ENCODE measurements at places on chromosomes 16 and 17. TPM values are rescaled to one million over a fixed set of nuclear protein-coding genes. Genes with fewer than 3 reads are reported as not detected.

DNA sequence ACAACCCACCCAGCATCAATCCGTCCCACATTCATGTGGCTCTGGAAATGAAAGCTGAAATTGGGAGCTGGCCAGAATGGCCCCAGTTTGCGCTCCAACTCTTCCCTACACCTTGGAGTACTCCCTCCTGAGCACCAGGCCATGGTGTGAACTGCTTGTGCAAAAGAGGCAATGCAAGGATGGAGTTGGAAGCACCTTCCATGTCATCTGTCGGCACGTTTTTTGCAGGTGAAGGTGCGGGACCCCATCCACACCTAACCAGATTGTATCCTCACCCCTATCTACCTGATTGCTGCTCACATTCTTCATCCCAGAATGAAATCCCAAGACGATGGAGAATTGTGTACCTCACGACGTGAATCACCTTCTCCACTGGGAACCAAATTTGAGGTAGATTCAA lies 136.6 kb upstream of the WSB1 start:
- no peak for DNase-seq

DNA sequence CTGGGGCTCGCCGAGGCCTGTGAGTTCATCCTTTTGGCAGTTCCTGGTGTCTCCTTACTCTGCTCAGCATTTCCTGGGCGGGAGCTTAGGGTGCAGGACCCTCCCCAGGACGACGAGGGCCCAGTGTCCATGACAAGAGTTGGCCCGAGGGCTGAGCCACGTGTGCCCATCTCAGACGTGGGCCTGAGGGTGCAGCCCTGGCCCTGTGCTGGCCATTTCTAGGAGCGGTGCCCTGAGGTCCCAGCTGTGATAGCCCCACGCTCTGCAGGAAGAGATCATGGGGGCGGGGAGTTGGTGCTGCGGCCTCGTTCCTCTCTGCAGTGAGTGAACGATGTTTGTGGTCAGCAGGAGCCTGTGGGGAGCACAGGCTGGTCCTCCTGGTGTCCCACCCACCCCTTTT lies 6.0 kb upstream of the MC1R start:
- no peak for DNase-seq

Gene AANAT
- polyA plus RNA-seq: not detected

- no peak for DNase-seq
Measured at GRCh38 chr17:42686520-42687128, 4.3 kb downstream of the CNTNAP1 start.

DNA sequence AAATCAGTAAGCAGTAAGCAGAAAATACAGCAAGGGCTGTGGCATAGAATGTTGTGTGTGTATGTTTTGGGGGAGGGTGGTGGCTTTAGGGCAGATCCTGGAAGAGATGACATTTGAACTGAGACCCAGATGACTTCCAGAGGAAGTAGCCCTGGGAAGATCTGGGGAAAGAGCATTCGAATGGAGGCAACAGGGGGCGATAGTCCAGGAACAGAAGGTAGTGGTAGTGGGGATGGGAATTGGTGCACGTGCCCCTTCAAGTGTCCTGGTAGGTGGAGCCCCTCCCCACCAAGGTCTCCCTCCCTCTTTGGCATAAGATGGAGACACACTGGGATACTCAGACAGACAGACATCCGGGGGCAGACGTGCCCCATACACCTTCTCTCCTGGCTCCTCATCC lies 14.1 kb downstream of the ARHGEF15 start:
- DNase-seq: no peak

DNA sequence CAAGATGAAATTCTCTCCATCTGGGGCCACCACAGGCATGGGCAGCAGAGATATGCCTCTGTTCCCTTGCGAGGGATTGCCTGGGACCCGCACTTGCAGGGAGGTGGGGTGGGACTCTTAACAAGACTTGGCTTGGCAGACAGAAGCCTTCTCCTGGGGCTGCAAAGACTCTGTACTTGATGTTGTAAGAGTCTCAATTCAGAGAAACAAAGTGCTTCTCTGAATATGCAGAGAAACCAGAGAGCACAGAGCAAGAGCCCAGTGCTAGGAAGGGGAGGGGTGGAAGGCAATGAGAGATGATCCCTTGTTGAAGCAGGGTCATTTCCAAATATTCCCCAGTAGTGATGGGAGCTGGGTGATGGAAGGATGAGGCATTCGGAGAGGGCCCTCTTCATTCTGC lies 2.2 kb downstream of the MMP28 start:
- no peak for DNase-seq

DNA sequence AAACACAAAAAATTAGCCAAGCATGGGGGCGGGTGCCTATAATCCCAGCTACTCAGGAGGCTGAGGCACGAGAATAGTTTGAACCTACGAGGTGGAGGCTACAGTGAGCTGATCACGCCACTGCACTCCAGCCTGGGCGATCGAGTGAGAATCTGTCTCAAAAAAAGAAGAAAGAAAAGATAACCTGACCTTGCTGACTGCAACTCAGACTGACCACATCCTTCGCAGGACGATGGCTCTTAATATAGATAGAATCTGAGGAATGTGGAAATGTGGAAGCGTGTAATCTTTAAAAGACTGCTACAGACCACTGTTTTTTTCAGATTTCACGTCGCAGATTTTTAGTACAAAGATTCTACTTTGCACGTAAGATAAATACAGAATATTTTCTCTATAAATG lies 37.8 kb downstream of the KLHDC4 start:
- DNase-seq: no peak

DNA sequence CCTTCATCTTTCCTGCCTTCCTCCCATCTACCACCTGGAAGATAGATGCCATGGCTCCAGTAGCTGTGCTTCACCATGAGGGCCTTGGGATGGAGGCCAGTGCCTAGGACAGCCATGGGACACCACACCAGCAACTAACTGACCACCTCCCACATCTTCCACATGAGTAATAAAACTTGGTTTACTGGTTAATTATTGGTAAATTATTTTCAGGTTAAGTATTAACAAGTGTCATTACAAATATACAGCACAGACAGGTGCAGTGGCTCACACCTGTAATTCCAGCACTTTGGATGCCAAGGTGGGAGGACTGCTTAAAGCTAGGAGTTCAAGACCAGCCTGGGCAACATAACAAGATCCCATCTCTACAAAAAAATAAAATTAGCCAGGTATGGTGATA lies 14.0 kb downstream of the CDIP1 start:
- DNase-seq: no peak

DNA sequence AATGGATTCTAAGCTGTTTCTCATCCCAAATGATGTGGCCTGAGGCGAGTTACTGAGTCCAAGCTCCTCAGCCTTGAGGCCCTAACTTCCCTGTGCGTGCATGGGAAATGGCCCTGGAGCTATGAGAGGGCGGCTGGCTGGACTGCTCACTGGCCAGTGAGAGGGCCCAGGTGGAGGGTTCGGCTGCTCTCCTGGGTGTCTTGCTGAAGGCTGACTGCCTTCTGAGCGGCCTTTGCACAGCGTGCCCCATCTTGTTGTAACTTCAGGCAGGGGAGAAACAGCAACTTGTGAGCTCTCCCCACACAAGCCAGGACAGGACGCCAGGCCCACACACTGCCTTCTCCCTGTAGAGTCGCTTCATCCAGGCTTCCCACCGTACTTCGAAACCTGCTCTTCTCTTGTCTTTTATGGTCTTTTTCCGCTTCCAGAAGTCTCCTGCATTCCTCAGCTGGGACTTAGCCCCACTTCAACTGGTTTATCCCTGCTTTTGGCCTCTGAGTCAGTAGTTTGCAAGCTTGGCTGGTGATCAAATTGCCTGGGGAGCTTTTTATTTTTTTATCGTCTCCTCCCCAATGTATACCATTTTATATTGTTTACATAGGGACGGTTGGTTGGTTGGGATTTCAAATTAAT lies 13.3 kb downstream of the CDH3 start:
- no peak for DNase-seq

Gene CCL4
- polyA plus RNA-seq: 2.0 TPM

DNA sequence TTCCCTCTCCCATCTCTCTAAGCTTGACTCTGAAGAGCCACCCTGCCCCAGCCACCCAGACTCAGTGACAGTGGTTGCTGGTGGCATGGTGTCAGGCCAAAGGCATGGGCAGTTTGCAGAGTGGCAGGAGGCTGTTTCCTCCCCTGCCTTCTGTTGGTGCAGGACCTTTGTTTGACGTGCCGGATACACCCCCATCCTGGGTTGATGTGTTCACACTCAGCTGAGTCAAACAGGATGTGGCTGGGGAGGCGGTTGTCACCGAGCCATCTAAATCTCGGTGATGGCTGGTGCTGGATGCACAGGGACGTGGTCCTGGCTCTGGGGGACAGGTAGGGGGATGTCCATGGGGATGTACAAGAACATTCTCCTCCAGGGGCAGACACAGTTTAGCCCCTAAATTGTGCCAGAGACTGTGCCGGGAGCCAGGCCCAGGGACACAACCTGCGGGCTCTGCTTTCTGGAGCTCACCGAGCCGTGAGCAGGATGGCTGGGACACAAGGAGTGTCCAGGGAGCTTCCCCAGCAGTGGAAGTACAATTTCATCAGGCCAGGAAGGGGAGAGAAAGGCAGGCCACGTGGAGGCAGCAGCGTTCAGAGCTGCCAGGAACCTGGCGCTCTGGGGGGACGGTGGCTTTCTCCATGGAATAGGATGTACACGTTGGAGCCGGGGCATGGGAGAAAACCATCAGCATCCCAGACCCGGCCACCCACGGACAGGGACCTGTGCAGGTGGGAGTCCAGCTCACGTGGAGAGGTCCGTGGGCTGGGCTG lies 264.2 kb downstream of the SEC14L1 start:
- no peak for DNase-seq

DNA sequence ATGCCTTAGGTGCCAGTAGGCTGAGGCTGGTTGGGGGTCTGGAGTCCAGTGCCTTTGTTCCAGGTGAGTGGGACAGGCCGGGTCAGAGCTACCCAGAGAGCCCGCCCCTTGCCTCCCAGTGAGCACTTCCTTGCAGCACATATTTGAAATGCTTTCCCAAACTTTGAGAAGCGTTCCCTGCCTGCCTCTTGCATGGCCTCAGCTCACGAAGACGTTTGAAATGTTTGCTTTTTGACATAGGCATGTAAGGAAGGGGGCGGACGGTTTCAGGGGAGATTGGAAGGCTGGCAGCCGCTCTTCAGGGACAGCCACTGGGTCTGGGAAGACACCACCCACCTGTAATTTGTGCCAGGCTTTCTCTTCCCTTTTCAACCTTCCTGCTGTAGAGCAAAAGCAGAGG lies 5.1 kb upstream of the FOXL1 start:
- no peak for DNase-seq

GRCh38 chr16:30350134-30350871 lies 4.8 kb downstream of the CD2BP2 start:
- no peak for DNase-seq

- no peak for DNase-seq
Measured at GRCh38 chr17:68646626-68647526, 45.7 kb upstream of the FAM20A start.

Gene LRRC37A
- polyA plus RNA-seq: 2.1 TPM

Gene TRIM37
- polyA plus RNA-seq: 27.0 TPM

DNA sequence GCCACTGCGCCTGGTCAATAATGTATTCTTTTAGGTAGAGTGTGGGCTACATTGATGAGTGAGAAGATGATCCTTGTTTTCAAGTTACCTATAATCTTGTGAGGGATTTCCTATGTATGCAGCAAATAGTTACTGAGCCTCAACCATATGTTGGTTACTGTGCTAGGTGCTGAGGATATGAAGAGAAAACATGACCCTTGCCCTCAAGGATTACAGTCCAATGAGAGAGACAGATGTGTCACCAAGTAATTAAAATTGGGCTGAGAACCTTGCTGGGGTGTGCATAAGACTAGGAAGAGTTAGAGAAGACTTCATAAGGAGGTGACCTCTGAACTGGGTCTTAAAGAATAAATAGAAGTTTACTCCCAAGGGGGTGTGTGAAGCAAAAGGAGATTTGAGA lies 7.4 kb downstream of the POLR2A start:
- no peak for DNase-seq

Gene ZNF785
- polyA plus RNA-seq: 17.0 TPM

DNA sequence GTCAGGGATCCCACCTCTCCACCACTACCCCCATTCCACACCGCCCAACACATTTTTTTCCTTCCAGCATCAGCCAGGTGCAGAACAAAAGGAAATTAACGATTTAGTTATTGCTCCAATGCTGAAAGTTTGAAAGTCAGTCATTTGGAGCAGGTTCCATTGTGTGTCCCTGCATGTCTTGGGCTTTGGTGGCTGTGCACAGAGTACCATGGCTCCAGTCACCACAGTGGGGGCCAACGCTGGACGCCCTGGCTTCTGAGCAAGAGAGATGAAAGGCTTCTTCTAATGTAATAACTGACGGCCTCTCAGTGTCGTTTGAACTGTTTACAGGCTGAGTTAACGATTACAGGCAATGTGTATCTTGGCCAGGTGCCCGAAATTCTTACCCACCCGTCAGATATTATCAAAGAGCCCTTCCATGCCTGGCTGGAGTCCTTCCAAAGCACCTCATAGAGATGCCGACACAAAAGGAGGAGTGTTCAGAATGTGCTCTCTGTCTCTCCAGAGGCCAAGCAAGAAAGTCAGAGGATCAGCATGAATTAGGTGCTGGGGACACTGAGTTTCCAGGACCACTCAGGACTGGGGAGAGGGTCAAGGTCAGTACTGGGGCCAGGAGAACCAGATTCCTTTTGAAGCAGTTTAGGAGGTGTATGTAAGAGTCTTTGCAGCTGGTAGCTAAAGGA lies 25.9 kb downstream of the RNF43 start:
- peak; percentile 83 for DNase-seq

DNA sequence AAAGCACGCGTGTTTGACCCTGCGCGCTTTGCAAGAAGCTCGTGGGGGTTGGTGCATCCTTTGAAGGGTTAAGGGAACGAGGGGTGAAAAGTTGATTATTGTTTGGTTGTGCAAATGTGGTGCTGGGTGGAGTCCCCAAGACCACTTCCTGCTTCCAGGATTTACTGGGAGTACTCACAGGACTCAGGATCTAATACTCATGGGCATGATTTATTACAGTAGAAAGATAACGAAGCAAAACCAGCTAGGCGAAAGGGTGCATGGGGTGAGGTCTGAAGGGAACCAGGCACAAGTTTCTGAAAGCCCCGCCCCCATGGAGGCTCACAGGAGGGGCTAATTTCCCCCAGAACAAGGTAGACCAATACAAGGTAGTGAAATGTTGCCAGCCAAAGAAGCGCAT lies 58.8 kb downstream of the RPTOR start:
- no peak for DNase-seq

Gene TVP23A
- 3.1 TPM for polyA plus RNA-seq

DNA sequence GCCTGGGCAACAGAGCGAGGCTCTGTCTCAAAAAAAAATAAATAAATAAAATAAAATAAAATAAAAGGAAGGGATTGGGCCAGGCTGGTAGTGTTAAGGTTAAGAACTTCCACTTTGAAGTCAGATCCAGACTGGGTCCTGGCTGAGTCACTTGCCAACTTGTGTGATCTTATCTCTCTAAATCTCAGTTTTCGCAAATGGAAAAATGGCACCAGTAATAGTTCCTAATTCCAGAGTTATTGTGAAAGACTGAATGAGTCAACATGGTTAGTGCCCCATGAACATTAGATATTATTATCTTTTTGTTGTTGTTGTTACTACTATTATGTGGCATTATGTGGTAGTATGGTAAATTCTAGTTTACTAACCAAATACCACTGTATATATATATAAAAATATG lies 188.0 kb upstream of the AXIN2 start:
- DNase-seq: no peak

GRCh38 chr17:57457188-57457587 lies 200.9 kb downstream of the MSI2 start:
- DNase-seq: no peak
